ENCODE measurements at places on chromosomes 13 and 19.

GRCh38 chr19:3979289-3979673, 6.0 kb downstream of the EEF2 start:
- DNase-seq, result peak; percentile 25

- DNase-seq, result no peak
These were observed 5.8 kb downstream of the HSPBP1 start for GRCh38 chr19:55273978-55274707.

GRCh38 chr19:50488389-50489194, 11.9 kb upstream of the GARIN5A start:
- DNase-seq, result no peak

DNA sequence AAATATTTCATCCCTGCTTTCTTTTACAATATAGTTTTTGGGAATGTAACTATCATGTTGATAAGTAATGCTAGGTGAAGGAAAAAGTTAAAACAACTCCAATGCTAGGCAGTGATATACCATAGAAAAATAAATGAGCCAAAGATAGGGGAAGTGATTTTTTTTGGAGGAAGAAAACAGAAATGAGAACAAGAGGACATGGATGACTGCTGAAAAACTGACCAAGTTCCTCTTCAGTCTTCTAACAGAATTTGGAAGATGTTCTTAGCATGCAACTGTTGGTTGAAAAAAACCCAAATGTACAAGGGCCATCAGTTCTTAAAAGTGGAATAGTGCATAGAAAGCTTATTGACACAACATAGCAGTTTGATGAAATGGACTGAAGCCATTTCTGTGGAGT, 262.5 kb upstream of the STARD13 start:
- no peak for DNase-seq

- DNase-seq, result no peak
These were observed 6.3 kb downstream of the ICAM5 start for GRCh38 chr19:10295847-10296591.

DNA sequence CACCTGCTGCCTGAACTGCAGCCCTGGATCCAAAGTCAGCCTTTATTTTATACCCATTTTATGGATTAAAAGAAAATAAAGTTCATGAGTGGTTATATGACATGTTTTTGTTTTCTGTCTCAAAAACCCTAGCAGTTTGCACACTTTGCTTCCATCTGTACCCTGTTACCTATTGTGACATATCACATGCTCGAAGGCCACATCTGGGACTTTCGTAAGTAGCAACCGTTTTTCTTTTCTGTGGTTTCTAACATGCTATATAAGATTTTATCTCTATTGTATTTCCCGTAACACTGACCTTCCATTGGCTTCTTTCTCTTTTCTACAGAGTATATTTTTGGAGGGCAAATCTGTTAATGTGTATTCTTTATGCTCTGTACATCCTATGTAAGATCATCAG, 1007.2 kb downstream of the PCDH9 start:
- no peak for DNase-seq

DNA sequence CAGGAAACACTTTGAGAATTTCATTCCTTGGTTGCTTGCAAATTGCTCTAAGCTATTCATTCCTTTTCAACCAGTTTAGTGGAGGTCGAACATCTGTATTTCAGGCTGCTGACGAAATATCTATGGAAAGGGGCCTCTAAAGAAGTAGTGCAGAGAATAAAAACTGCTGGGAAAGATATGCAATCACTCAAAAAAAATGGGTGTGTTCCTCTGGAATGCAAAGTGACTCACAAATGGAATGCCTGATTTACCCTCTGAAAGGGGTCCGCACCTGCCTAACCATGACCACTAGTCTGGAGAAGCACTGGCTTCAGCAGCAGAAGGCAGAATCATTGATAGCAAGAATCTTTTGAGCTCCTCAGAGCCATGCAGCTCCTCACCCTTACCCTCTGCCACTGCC, 129.4 kb downstream of the PCDH9 start:
- DNase-seq, result no peak

- no peak for DNase-seq
These were observed 118.0 kb downstream of the RFC3 start for GRCh38 chr13:33935969-33936368.

DNA sequence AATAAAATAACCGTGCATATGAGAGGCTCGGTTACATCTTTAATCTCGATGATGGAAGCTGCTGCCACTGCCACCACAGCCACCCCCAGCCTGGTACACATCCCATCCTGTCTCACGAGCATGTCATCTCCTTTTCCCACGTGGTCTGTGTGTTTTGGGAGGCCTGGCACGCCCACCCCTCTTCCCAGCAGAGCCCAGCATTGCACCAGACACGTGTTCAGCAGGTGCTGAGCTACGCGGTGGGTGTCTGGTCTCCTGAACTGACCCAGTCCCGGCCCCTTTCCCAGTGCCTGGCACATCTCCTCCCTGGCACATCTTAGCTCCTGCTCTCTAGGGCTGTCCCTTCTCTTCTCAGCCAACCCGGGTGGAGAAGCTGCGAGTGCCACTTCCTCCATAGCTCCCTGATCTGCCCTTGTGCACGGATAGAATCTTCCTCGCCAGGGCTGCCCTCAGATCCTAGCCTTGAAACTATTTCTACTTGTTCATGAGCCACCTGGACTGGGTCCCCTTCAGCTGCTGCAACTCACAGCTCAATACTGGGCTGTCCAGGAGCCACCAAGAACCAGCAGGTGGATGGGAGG, 36.8 kb upstream of the ZNF536 start:
- no peak for DNase-seq

GRCh38 chr13:114081761-114082681, 50.4 kb downstream of the RASA3 start:
- peak; percentile 32 for DNase-seq

DNA sequence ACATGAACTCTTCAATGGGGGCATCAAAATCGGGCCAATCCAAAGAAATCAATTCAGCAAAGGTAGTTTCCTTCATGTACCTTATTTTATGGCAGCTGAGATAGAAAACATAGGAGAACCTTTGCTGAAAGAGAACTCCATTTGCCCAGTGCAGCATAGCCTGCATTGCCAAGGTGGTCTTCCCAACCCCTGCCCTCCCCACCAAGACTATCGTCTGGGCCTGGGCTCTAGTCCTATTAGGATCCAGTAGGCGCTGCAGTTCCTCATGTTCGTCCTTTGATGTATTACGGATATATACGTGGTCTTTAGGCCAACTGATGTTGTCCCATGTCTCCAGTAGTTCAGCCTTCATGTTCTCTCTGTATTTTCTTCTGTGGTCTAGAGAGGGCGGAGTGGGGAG, 19.2 kb downstream of the NLRP13 start:
- no peak for DNase-seq

GRCh38 chr19:27741236-27741635, 1471.7 kb downstream of the UQCRFS1 start:
- no peak for DNase-seq

DNA sequence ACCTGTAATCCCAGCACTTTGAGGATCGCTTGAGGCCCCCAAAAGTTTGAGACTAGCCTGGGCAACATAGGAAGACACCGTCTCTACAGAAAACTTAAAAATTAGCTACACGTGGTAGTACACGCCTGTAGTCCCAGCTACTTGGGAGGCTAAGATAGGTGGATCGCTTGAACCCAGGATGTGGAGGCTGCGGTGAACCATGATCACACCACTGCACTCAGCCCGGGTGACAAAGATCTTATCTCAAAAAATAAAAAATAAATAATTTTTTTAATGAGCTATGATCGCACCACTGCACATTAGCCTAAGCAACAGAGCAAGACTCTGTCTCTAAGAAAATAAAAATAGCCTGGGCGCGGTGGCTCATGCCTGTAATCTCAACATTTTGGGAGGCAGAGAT, 6.6 kb downstream of the RCBTB2 start:
- DNase-seq, result no peak

DNA sequence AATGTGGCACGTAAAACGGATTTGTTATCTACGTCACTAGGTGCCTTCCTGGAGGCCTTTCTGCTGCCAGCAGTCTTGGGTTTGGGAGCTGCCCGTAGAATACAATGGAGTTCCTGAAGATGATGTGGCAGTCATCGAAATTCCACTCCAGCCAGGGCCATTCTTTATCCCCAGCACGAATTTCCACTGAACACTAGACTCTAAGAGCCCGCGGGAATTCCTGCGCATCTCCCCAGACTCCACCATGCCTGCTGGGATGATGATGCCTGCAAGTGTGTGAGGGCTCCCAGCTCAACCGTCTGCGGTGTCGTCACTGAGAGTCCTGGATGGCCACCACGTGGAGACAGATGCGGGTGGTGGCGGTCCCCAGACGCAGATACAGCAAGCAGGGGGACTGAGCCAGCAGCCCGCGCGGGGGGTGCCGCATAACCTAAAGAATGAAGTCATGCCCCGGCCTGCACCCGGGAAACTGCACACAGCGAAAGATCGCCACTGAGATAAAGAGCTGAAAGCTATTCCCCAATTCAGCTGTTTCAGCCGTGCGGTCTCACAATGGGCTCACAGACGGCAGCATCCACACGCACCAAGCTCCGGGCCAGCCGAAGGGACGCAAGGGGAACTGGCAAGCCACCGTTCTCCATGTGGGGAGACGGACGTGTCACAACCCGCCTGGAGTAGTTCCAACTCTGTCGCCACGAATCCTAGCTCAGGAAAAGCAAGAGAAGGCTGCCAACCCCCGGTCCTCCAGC, 41.1 kb downstream of the COL4A1 start:
- DNase-seq, result no peak

GRCh38 chr13:78105656-78106055, 187.0 kb upstream of the EDNRB start:
- DNase-seq, result no peak

GRCh38 chr13:64186071-64186470, 2770.4 kb upstream of the PCDH20 start:
- DNase-seq, result no peak

- no peak for DNase-seq
These were observed 44.9 kb downstream of the SERTM1 start for GRCh38 chr13:36718686-36719085.

DNA sequence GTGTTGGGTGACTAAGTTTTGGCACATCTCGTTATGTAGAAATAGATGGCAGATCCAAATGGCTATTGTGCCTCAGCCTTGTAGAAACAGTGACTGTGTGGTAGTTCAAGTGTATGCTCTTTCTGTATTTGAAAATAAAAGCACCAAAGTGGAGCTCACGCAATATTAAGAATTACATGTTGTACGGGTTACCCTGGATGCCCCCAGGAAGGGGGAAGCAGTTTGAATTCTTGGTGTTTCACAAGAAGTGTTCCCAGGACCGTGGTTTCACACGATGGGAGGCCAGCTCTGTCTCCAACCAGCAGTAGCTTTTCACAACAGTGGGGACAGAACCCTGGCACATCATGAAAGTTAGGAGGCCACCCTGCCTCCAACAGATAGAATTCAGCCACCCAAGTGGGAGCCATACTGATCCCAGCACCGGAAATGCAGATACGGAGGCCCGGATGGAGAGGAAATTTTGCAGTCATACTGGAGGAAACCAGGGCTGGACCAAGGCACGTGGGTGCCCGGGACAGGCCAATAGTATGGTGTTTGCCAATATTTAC, 8.9 kb downstream of the FLT1 start:
- no peak for DNase-seq

DNA sequence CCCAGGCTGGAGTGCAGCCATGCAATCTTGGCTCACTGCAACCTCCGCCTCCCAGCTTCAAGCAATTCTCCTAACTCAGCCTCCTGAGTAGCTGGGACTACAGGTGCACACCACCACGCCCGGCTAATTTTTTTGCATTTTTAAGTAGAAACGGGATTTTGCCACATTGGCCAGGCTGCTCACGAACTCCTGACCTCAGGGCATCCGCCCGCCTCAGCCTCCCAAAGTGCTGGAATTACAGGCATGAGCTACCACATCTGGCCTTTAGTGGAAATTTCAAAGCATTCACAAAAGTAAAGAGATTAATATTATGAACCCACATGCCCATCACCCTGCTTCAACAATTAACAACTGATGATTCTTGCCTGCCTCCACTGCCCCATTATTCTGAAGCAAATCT, 20.5 kb upstream of the LATS2 start:
- DNase-seq, result no peak

- peak; percentile 46 for DNase-seq
These were observed 802 bp upstream of the FREM2 start for GRCh38 chr13:38685974-38686576.

GRCh38 chr19:4007836-4008539, 452 bp downstream of the PIAS4 start:
- no peak for DNase-seq

GRCh38 chr13:108752276-108752675, 122.9 kb downstream of the MYO16 start:
- no peak for DNase-seq

DNA sequence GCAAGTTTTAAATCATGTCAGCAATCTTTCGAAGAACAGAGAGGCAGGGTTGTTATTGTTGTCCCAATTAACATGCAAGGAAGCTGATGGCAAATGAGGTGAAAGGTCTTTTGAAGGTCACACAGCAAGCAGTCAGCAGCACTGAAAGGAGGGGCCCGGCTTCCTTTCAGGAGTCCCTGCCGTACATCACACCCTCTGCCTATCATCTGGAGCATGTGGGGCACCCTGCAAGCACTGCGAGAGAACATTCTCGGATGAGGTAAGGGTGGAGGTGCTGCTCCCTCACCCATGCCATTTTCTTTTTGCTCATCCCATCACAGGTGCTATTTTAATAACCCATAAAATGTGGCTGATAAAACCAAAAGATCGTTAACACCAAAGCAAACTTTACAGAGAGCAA, 111.2 kb downstream of the ENOX1 start:
- DNase-seq, result no peak

- DNase-seq, result no peak
These were observed 541.0 kb downstream of the PCDH9 start for GRCh38 chr13:66689037-66689619.

DNA sequence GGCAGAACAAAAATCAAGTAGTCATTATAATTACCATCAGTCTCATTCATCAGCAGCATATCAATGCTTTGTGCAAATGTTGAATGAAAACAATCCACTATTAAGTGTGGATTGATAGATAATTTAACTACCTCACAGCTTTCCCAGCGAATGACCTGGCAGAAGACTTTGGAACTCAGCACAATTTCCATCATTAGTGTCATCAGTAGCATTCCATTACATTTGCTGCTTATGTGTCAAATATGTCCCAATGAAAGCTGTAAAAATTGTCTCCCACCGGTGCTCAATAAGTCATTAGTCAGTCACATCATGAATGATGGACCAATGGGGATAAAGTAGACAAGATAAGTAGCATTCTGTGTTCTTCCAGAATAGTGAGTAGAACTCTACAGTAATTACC, 1513.5 kb upstream of the PRR20A start:
- DNase-seq, result no peak

GRCh38 chr13:52879950-52880741, 31.7 kb upstream of the PCDH8 start:
- no peak for DNase-seq

GRCh38 chr13:101706651-101707050, 254.2 kb downstream of the ITGBL1 start:
- peak; percentile 44 for DNase-seq

All from right forelimb (tissue), 1 donor.